ENCODE measurements at places on chromosomes 7 and 10. TPM values are rescaled to one million over a fixed set of nuclear protein-coding genes. Genes with fewer than 3 reads are reported as not detected.

DNA sequence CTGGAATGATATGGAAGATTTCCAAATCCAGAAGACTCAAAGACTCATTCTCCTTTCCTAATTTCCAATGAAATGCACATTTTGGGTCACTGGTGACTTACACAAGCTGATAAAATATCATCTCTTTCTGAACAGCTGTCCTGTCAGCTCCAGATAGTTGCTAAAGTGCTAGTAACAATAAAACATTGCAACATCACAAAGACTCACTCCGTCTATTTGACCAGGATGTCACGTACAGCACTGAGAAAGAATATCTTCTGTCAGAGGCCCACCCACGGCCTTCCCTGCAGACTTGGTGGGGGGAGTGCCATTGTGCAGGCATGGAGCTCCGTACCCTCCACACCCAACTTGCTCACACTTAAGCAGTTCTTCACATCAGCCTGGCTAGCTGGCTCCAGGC lies 78.9 kb upstream of the EGR2 start:
- no peak for DNase-seq

Gene SOSTDC1
- polyA plus RNA-seq: 10.2 TPM

Gene PRKCQ
- polyA plus RNA-seq: 16.3 TPM

- no peak for DNase-seq
Measured at GRCh38 chr7:100887516-100888290, 1.8 kb downstream of the UFSP1 start.

- DNase-seq: no peak
Measured at GRCh38 chr10:133055470-133055869, 32.3 kb upstream of the ADGRA1 start.

Gene LRRC17
- 28.5 TPM for polyA plus RNA-seq

Gene CYP26C1
- polyA plus RNA-seq: not detected

Data from forelimb muscle (tissue), 1 donor.